ENCODE measurements at places on chromosomes 11 and 22. TPM values are rescaled to one million over a fixed set of nuclear protein-coding genes. Genes with fewer than 3 reads are reported as not detected.
A peak's percentile ranks its signal among the peaks of the same experiment; 100 is the strongest.

GRCh38 chr11:102244681-102245409, 72.4 kb upstream of the BIRC3 start:
- DNase-seq = peak; percentile 99

GRCh38 chr11:67230406-67230805, 35.9 kb upstream of the GRK2 start:
- peak; percentile 54 for DNase-seq

GRCh38 chr22:48975316-48975741, 852.3 kb downstream of the BRD1 start:
- no peak for DNase-seq

- no peak for DNase-seq
Observed at GRCh38 chr11:17639781-17640180, 79.6 kb upstream of the MYOD1 start.

DNA sequence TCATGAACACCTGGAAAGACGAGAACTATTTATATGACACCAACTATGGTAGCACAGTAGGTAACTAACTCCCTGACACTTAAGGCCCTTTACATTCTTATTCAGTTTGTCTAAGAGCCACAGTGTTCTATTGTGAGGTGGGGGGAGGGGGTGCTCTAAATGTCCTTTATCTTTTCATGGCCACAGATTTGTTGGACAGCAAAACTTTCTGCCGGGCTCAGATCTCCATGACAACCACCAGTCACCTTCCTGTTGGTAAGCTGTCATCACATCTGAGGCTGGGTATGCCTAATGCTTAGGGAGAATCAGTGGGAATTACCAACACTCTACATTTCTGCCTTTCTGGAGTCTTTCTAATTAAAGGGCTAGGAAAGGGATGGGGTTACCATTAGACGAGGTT, 30.7 kb downstream of the EHF start:
- DNase-seq = peak; percentile 21

- no peak for DNase-seq
Observed at GRCh38 chr11:3217818-3218482, 663 bp downstream of the MRGPRG start.

DNA sequence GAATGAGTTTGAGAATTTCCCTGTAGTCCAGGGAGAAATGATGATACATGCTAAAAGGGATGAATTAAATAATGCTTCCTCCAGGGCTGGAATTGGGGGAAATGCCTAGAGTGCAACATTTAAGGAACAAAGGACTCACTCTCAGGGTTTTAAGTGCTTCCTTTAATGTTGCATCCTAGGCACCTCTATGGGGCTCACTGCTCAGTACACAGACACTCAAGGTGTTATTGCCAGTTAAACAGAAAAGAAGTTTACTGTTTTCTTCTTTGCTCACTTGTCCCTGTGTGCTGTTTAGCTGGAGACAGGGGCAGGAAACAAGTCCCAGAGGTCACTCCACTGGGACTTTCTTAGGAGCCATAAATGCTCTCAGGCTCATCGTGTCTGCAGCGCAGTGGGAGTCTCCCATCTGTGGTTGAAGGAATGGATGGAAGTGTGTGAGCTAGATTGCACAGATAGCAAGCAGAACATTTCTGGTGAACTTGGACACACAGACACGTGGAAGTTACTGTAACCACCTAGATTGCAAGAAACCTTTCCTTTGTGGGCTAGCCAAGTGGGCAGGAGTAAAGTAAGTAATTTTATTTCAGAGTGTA, 8.4 kb upstream of the OR52H1 start:
- no peak for DNase-seq

- DNase-seq = no peak
Observed at GRCh38 chr11:44906649-44907048, 44.0 kb downstream of the TP53I11 start.

GRCh38 chr11:73292525-73292894, 15.6 kb upstream of the ARHGEF17 start:
- no peak for DNase-seq

GRCh38 chr11:32435942-32436750, 807 bp upstream of the WT1 start:
- DNase-seq = no peak

SIK3 gene
- total RNA-seq = 17.4 TPM

TMPRSS13 gene
- 2.2 TPM for total RNA-seq

ARFIP2 gene
- 65.2 TPM for total RNA-seq

KRTAP5-8 gene
- total RNA-seq = not detected

Measured in PC-3 (cell line).